ENCODE measurements at places on chromosomes 1 and 21. TPM values are rescaled to one million over a fixed set of nuclear protein-coding genes. Genes with fewer than 3 reads are reported as not detected.

Gene RUNX3
- polyA plus RNA-seq: 0.23 TPM

Gene GNAT2
- not detected for polyA plus RNA-seq

Gene GNG4
- polyA plus RNA-seq: 37.9 TPM

Gene PADI1
- polyA plus RNA-seq: 0.26 TPM

Gene GIPC2
- polyA plus RNA-seq: 1.2 TPM

Gene LRRC8B
- 7.5 TPM for polyA plus RNA-seq

Gene ESPN
- polyA plus RNA-seq: 13.5 TPM

Gene GBP4
- polyA plus RNA-seq: not detected

Gene CD5L
- not detected for polyA plus RNA-seq

Gene OTUD7B
- polyA plus RNA-seq: 3.7 TPM
